Naive thymus-derived CD4-positive, alpha-beta T cell (primary cell): ENCODE measurements at places on chromosomes 6 and 20. TPM values are rescaled to one million over a fixed set of nuclear protein-coding genes. Genes with fewer than 3 reads are reported as not detected.

- H3K36me3 ChIP-seq = no peaks in the 10 kb centered on the region
- H3K4me3 ChIP-seq = no peak overlapping the region
- H3K4me1 ChIP-seq = no peaks in the 10 kb centered on the region
- no peak overlapping the region for H3K27ac ChIP-seq
These were observed 105.9 kb upstream of the ENPP5 start for GRCh38 chr6:46276576-46277142.

The KCNK15 gene
- not detected for total RNA-seq

The IMPG1 gene
- total RNA-seq = not detected

DNA sequence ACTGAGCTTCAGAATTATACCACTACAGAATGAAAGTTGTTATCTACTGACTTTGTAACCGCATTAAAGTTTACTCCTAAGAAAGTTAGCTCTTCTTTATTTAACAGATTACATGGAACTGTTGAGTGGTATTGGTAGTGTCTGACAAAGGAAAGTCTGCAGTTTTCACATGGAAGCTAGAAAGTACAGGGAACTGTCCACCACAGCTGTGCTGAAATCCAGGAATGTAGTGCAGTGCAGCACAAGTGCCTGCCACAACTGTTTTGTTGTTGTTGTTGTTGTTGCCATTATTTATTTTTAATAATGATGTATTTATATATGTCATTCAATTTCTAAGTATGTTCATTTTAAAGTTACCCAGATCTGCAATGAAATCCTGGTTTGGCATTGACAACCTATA is 464.9 kb downstream of the TBC1D32 start:
- H3K27me3 ChIP-seq = no peaks in the 10 kb centered on the region
- no peak overlapping the region for H3K4me3 ChIP-seq
- no peak overlapping the region for H3K27ac ChIP-seq
- H3K36me3 ChIP-seq = no peaks in the 10 kb centered on the region
- no peaks in the 10 kb centered on the region for H3K4me1 ChIP-seq

- H3K27me3 ChIP-seq = no peaks in the 10 kb centered on the region
- no peaks in the 10 kb centered on the region for H3K4me1 ChIP-seq
- DNase-seq = no peak
- no peak overlapping the region for H3K4me3 ChIP-seq
- H3K36me3 ChIP-seq = no peaks in the 10 kb centered on the region
- H3K27ac ChIP-seq = no peak overlapping the region
These were observed 36.9 kb downstream of the B4GALT5 start for GRCh38 chr20:49676581-49677291.

GRCh38 chr6:131558922-131559321 is 14.1 kb upstream of the ARG1 start:
- DNase-seq = no peak
- H3K27me3 ChIP-seq = no peaks in the 10 kb centered on the region
- no peaks in the 10 kb centered on the region for H3K36me3 ChIP-seq
- no peaks in the 10 kb centered on the region for H3K4me1 ChIP-seq

DNA sequence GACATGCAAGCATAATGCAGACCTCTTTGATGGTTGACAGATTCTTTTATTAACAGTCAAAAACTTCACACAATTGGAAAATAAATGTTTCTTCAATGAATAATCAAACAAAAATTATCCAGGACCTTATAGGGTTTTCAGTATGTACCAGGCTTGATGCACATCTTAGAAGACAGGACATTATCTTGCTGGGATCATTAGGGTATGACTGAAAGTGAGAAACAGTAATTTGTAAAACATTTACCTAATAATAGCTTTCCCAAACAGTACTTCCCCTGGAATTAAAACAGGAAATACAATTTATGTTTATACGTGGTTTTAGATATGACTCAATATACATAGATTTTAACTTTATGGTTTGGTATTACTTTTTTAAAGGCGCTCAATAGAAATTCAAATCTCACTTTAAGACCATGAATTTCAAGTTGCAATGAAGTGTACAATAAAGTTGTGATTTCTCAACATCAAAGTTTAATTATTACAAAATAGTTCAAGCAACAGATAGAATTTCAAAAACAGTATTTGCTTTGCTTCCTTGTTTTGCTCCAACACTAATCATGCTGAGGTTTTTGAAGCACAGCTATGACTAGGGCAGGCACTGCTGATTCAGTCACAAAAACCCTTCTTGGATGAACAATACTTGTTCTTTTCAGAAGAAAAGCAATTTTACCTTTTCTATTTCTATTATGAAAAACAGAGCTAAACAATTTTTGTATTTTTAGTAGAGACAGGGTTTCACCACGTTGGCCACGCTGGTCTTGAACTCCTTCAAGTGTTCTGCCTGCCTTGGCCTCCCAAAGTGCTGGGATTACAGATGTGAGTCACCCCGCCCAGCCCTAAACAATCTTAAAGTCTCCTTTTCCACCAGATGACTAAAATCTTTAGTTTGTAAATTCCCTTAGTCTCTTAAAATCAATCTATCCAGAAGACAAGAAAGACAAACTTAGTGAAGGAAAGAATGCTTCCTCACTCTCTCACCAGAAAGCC is 13.7 kb downstream of the SOD2 start:
- H3K27ac ChIP-seq = no peak overlapping the region
- DNase-seq = no peak
- H3K4me3 ChIP-seq = no peak overlapping the region
- H3K36me3 ChIP-seq = peaks cover 15% of the 10 kb centered on the region

DNA sequence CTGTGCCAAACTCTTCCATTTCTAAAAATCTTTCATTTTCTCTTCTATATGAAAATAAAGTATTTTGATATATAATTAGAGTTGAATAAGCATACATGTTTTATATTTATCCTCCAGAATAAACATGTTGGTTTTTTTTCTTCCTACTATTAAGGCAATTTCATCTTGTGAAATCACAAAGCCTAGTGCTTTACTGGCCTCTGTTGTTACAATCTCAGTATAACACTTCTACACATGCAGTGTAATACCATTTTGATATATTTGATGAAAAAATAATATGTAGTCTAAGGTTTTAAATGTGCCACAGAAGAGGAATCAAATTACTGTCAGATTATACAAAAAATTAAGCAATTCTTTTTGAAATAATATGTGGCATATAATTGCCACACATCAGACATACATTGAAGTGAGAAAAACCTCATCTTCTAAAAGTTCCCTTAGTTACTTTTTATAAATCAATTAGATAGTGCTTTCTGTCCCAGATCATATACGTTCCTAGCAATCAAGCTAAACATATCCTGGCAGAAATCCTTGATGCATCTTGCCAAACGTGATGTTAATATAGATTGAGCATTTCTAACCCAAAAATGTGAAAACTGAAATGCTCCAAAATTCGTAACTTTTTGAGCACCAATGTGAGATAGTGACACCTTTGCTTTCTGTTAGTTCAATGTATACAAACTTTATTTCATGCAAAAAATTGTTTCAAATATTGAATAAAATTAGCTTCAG is 225.1 kb upstream of the MANEA start:
- H3K4me1 ChIP-seq = no peaks in the 10 kb centered on the region
- no peak overlapping the region for H3K27ac ChIP-seq
- no peaks in the 10 kb centered on the region for H3K36me3 ChIP-seq
- no peaks in the 10 kb centered on the region for H3K27me3 ChIP-seq

GRCh38 chr6:107767637-107768036 is 56.5 kb downstream of the SCML4 start:
- H3K4me3 ChIP-seq = no peak overlapping the region
- H3K4me1 ChIP-seq = peaks cover 5% of the 10 kb centered on the region
- no peak for DNase-seq
- no peaks in the 10 kb centered on the region for H3K36me3 ChIP-seq
- H3K27ac ChIP-seq = no peak overlapping the region

The FNDC11 gene
- 0.30 TPM for total RNA-seq

- no peak overlapping the region for H3K27ac ChIP-seq
- DNase-seq = no peak
- no peak overlapping the region for H3K4me3 ChIP-seq
These were observed 245.5 kb upstream of the ECI2 start for GRCh38 chr6:4380881-4381281.

The ATP9A gene
- total RNA-seq = 0.05 TPM

DNA sequence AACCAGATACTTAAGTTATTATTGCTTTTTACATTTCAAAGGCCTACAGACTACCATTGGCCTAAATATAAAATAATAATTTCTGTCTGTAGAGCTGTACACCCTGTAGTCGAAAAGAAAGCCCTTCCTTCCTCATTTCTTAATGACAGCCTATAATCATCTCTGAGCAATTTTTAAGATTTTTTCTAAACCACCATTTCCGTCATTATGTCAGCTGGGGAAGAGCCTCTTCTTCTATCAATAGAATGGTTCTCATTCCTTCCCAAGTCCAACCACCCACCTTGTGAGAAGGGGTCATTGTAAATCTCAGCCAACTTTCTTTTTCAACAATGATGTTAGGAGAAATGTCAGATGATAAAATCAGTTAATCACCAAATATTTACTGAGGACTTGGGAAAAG is 91.8 kb downstream of the PLEKHG1 start:
- H3K27me3 ChIP-seq = no peaks in the 10 kb centered on the region
- no peaks in the 10 kb centered on the region for H3K4me1 ChIP-seq
- H3K36me3 ChIP-seq = no peaks in the 10 kb centered on the region
- no peak overlapping the region for H3K4me3 ChIP-seq
- H3K27ac ChIP-seq = no peak overlapping the region

DNA sequence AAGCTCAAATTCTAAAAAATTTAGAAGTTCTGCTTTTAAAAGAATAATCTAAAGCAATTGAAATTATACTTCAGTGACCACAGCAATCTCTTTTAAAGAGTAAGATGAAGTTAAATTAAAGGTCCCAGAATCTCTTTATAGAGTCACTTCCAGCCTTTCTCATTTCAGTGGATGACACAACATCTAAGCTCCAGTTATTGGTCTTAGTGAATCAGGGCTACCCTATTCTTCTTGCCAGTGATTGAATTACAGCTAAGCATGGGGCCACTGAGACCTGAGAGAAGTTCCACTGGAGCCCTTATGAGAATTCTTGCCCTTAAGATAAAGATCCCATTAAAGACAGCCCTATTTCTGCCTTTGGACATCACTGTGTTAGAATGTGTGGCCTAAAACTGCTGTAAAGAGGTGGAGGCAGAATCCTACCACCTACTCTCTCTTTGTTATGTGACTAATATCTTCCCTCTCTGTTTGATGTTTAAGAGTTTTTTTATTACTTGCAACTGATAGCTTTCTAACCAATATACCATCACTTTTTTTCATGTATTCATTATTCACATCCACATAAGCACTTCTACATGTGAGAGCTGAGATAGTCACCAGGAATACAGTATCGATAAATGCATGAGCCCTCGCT is 128.6 kb downstream of the UNC5CL start:
- H3K4me3 ChIP-seq = no peak overlapping the region
- H3K27ac ChIP-seq = no peak overlapping the region
- H3K4me1 ChIP-seq = no peaks in the 10 kb centered on the region

- H3K27me3 ChIP-seq = no peaks in the 10 kb centered on the region
- no peak overlapping the region for H3K27ac ChIP-seq
- no peaks in the 10 kb centered on the region for H3K36me3 ChIP-seq
- no peaks in the 10 kb centered on the region for H3K4me1 ChIP-seq
- H3K4me3 ChIP-seq = no peak overlapping the region
- DNase-seq = no peak
These were observed 10.0 kb downstream of the HINT3 start for GRCh38 chr6:125966569-125966968.

The ZNF165 gene
- total RNA-seq = 0.18 and 0.41 TPM in 2 replicates

- H3K27me3 ChIP-seq = no peaks in the 10 kb centered on the region
- H3K27ac ChIP-seq = no peak overlapping the region
- H3K4me1 ChIP-seq = no peaks in the 10 kb centered on the region
- H3K36me3 ChIP-seq = no peaks in the 10 kb centered on the region
- no peak for DNase-seq
These were observed 695.2 kb downstream of the PHF3 start for GRCh38 chr6:64330694-64331307.

DNA sequence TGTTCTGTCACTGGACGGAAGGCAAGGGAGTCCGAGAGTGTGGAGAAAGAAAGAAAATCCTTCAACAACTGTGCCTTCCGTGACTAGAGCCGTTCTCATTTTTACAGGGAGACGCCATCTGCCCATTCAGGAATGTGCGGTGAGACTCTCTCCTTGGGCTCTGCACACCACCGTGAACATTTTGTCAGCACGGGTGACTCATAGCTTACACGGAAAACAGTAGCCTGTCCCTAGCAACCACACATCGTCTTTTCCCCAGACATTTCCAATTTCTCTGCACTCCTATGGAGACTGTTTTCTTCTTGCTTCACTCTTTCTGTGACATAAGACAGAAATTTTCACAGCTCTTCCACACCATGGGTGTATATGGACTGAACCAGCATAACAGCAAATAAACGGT is 55.1 kb downstream of the TBXT start:
- H3K27me3 ChIP-seq = no peaks in the 10 kb centered on the region
- H3K4me1 ChIP-seq = no peaks in the 10 kb centered on the region
- no peak overlapping the region for H3K27ac ChIP-seq
- H3K4me3 ChIP-seq = no peak overlapping the region

DNA sequence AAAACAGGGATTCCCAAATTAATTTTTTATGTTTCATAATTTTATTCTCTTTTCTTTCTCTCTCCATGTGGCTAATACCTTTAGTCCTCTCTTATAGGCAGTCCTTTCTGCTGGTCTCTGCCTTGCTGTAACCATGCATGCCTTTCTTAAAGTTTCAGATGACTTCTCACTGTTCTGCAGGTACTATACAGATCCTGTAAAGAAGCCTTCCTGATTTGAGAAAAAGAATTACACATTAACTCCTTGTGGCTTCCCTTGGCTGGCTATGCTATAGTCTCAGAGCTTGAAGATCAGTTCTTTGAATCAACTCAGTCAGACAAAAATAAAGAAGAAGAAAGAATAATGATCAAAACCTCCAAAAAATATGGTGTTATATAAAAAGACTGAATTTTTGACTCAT is 7.3 kb upstream of the GPR63 start:
- no peaks in the 10 kb centered on the region for H3K4me1 ChIP-seq
- no peak overlapping the region for H3K4me3 ChIP-seq
- DNase-seq = no peak
- H3K27ac ChIP-seq = no peak overlapping the region

GRCh38 chr6:116036075-116036773 is 24.5 kb downstream of the FRK start:
- H3K27ac ChIP-seq = no peak overlapping the region
- no peaks in the 10 kb centered on the region for H3K4me1 ChIP-seq

GRCh38 chr6:152959333-152959732 is 23.5 kb downstream of the FBXO5 start:
- no peaks in the 10 kb centered on the region for H3K27me3 ChIP-seq
- H3K4me1 ChIP-seq = no peaks in the 10 kb centered on the region
- no peak for DNase-seq
- no peaks in the 10 kb centered on the region for H3K36me3 ChIP-seq
- no peak overlapping the region for H3K4me3 ChIP-seq

GRCh38 chr6:158861686-158862381 is 42.7 kb upstream of the EZR start:
- no peaks in the 10 kb centered on the region for H3K36me3 ChIP-seq
- DNase-seq = no peak
- no peak overlapping the region for H3K27ac ChIP-seq
- H3K4me1 ChIP-seq = no peaks in the 10 kb centered on the region
